Pancreas (tissue), 10 donors: ENCODE measurements at places on chromosomes 2 and 18.

GRCh38 chr2:223590964-223591363, 11.2 kb downstream of the SCG2 start:
- DNase-seq = no peak

GRCh38 chr18:62037989-62038778, 145.4 kb upstream of the RNF152 start:
- DNase-seq = no peak

- DNase-seq = no peak
These were observed 463 bp upstream of the CABYR start for GRCh38 chr18:24138409-24138788.

- no peak for DNase-seq
These were observed 2.4 kb upstream of the SH2D6 start for GRCh38 chr2:85415980-85416650.

DNA sequence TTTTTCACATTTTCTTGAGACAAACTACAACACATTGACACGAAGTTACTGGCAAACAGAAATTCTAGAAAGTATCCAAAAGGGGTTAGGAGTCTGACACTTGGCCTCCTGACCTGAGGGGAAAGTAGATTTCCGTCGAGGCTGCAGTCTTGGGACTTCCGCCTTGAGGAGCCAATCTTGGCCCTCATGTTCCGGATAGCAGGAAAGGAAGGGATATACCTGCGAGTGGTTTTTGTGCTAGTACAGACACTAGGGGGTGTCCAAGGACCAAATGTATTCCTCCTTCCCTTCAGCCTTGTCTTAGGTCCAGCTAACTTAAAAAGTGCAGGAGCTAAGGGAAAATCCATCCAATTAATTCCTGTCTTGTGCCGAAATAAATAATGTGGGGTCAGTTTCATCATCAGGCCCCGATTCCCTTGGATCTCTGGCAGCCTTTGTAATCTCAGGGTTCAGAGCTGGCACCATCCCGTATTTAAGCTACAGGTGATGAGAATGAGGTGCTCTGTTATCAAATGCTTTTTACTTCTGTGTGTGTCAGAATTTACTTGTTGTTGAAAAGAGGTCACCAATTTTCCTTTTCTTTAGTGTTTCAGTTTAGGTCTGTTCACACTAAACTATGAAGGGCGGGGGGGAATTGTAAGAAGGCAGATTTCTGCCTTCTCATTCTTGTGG, 330.2 kb upstream of the FANCL start:
- DNase-seq = no peak

DNA sequence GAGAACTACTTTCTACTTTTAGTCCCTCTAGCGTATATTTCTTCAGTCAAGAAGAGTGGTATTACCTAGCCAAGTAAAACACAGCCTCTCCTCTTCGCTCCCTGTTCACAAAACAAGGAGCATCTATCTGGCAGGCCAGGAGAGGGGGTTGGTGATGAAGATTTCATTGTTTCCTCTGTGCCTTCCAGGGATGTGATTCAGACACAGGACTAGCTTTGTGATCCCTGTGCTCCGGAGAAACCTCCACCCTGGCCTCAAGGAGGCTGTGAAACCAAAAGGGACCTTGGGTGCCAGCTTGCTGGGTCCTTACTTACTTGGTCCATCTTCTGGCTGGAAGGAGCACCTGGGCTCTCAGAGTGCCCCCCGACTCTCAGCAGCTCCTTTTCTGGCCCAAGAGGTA, 5.7 kb downstream of the RHOB start:
- DNase-seq = no peak

DNA sequence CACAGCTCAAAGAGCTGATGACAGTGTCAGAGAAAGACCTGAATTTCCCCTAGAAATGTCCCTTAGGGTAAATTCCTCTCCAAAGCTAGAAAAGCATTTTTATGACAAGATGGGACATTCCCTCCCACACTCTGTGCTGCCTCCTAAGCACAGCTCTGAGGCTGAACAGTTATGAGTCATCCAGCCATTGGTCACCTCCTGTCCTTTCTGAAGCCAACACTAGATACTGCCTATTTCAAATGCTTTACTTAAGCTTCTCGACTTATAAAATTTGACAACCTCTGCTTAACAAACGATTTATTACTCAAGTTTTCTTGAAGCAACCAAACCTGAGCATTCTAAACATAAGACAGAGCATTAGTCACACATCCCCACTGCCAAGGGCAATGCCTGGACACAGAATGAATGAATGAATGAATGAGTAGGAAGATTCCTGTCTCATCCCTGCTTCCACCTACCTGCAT, 35.4 kb downstream of the B4GALT6 start:
- DNase-seq = no peak

- DNase-seq = no peak
These were observed 115.6 kb upstream of the NRP2 start for GRCh38 chr2:205566606-205567168.

DNA sequence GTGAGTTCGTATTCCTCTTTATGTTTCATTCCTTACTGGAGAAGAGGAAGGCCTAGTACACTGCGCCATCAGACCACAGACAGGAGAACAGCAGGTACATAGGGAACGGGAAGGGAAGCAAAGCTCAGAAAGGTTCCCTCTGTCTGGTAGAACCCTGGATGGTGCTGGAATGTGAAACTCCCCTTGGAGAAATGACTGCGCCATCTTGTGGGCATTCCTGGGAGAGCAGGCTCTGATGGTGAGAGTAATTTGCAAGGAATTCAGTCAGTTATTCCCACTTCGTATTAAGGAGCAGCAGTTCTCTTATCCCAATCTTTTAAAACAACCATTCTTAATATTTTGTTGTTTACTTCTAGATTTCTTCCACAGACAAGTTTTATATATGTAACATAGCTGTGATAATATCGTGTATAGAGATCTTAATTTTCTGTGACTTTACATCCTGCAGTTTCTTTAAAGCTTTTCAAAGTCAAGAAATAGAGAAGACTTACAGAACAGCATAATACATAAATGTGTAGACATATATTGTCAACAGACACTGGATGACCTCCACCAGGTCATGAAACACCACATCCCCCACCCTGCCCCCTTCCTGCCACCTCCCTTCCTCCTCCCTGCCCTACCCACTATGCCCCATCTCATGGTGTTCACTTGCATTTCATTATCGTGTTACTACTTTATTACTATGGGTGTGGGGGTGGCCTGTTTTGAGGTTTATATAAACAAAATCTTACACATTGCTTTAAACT, 83.9 kb downstream of the ARHGEF4 start:
- peak; percentile 40 for DNase-seq

GRCh38 chr2:59239146-59239545, 998.0 kb upstream of the FANCL start:
- no peak for DNase-seq

GRCh38 chr2:121363632-121364420, 78.8 kb upstream of the TFCP2L1 start:
- DNase-seq = no peak
